ENCODE measurements at places on chromosomes 6 and 20. TPM values are rescaled to one million over a fixed set of nuclear protein-coding genes. Genes with fewer than 3 reads are reported as not detected.
A peak's percentile ranks its signal among the peaks of the same experiment; 100 is the strongest.

DNA sequence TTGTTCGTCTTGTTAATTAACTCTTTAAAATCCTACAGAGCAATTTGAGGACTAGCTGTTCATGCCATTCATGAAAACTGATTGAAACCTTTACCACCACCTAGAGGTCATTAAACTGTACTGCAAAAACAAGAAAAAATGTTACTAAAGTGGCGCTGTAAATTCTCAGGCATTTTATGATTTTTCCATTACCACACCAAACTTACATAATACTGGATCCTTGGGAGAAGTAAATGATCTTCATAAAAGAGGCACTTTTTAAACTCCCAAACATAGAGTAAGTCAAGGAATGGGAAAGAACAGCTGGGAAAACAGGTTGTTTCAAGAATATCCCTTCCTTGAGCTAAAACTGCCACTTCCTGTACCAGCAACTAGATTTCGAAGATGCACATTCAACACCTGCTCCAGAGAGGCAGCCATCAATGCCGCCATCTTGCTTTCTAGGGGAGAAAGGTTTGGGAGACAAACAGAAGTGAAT is 54.3 kb downstream of the MYLIP start:
- DNase-seq, result peak; percentile 18

SUPT3H gene
- 7.2 TPM for polyA plus RNA-seq

ACSS1 gene
- polyA plus RNA-seq, result 86.1 TPM

CST7 gene
- 4.6 TPM for polyA plus RNA-seq

DNA sequence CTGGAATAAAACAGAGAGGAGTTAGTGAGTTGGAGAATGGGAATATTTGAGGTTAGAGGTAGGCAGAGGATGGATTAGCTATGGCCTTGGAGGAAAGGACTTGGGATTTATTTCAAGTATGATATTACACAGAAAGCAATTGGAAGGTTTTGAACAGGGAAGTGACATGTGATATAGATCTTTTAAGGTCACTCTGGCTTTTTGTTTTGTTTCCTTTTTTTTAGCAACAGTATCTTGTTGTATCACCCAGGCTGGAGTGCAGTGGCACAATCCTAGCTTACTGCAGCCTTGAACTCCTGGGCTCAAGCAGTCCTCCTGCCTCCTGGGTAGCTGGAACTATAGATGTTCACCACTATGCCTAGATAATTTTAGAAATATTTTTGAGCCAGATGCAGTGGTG is 190.3 kb downstream of the UTRN start:
- no peak for DNase-seq

DNA sequence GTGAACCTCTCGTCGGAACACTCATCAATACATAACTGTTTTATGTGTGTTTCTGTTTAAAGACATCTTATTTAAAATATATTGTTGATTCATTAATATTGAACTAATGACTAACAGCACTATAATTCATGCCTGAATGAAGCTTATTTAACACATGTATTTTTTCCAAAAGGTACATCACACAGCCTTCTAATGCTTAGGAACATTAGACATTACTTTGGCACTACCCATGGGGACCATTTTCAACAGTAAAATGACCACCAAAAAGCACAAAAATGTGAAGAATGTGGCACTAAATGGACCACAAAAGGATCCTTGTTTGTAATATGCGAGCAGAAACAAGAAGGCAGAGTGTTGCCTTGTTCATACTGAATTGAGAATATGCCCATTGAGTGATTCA is 109.2 kb downstream of the CEP57L1 start:
- no peak for DNase-seq
